ENCODE measurements at places on chromosomes 7 and 10.
A peak's percentile ranks its signal among the peaks of the same experiment; 100 is the strongest.

DNA sequence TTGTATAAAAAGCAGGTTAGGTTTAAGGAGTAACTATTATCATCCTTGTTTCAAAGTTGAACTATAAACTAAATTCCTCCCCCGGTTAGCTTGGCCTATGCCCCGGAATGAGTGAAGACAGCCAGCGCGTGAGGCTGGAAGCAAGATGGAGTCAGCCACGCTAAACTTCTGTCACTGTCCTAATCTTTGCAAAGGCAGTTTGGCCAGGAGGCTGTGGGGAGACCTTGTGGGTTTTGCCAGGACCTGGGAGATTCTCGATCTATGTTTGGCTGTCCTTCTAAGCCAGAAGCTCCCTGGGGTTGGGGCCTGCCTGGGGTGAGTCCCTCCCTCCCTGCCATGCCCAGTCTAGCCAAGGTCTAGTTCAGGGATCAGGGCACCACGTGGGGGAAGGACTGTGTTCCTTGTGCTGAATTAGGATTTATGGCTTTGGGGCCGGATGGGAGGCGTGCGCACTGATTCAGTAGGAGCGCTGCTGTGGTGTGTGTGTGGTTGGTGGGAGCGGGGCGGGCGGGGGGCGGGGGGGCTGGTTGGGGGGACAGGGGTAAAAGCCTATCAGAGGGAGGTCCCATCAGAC is 871 bp upstream of the GTF2IRD1 start:
- DNase-seq: no peak

DNA sequence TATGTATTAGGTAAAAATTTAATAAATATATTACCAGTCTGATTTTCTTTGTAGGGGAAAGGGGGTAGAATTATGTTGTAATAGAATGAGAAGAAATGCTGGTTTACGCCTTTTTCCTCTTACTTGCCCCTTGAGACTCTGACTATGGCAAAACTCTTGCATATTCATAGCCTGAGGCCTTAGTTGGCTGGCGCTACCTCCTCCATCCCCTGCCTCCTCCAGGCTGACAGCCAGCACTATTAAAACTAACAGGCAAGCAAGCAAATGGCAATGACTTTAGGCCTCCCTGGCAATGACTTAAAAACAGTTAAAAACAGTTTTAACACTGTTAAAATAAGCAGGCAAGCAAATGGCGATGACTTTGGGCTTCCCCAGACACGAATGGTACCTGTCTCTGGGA is 14.4 kb downstream of the PKD2L1 start:
- DNase-seq: no peak

- DNase-seq: no peak
These were observed 83.7 kb downstream of the EMX2 start for GRCh38 chr10:117626228-117626627.

DNA sequence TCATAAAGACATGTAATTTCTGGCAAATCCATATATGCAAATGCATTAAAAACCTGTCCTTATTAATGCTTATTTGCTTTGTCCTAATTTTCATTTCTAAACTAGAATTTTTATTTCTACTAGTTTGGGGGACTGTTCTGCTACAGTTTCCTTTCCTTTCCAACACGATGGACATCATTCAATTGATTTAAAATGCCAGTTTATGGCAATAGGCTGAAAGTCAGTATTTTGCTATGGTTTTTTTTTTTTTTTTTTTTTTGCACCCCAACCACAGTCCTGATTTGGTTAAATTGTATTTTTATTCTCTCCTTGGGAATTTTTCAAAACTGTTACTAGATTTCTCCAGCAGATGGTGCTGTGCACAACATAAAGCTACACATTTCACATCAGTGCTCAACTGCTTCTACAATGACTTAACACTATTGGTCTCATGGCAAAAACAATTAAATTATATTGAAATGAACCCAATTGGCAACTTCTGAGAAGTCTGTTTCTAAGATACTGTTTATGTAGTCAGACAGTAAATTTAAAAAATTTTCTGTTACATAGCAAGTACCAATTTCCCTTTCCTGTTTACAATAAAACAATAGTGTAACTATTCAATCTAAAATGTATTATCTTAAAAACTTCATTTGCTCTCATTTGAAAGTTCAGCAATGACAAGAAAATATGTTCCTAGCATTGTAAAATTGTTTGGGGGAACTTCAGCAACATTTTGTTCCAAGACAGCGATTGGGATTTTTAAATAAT is 193.8 kb upstream of the CCDC6 start:
- DNase-seq: no peak

DNA sequence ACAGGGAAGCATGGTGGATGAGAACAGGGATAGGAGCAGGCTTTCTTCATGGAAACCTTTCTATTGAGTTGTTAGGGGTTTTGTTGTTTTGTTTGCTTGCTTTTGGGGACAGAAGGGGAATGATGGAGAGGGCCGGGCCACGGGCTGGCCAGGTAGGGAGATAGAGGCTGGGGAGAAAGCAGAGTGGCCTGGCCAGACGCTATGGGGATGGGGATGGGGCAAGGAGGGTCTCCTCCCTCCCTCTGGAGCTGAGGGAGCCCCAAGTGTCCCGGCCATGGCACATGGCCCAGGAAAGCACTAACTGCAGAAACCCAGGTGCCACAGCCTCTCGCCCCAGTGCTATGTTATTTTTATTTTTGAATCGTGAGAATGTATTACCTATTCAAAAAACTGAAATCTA is 10.0 kb downstream of the AOC1 start:
- no peak for DNase-seq

DNA sequence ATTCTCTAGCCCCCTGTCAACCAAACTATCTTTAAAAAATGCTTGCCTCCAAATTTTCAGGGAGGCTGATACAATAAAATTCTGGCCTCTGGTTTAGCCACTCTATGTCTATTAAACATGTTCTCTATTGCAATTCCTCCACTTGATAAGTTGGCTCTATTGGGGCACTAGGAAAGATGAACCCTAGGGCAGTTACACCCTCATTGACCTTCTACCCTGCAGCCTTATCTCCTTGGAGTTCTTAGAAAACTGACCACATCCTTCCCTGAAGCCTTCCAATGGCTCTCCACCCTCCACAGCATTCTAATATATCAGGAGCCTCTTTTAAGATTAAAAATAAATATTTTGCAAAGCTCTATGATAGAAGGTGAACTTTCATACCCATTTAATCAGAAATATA is 30.6 kb downstream of the SVOPL start:
- no peak for DNase-seq

DNA sequence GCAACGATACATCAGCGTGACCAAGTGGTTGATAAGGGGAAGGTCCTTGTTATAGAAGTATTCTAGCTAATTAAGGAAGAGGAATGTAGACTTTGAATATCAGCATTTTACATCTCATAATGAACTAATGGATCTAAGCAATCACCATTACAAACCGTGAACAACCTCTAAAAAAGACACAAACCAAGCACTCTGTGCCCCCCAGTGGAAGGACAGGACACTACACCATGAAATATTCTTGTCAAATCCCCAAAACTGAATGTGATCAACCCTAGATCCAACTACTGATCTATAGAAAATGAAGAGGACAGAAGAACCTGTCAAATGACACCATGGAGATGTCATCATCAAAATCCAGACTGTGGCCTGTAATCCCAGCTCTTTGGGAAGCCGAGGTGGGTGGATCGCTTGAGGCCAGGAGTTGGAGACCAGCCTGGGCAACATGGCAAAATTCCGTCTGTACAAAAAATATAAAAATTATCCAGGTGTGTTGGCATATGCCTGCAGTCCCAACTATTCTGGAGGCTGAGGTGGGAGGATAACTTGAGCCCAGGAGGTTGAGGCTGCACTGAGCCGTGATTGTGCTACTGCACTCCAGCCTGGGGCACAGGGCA is 111.3 kb upstream of the CARD11 start:
- DNase-seq: peak; percentile 52

GRCh38 chr10:24307696-24308485 is 99.0 kb downstream of the KIAA1217 start:
- DNase-seq: no peak

Data from stimulated activated CD4-positive, alpha-beta T cell treated with anti-CD3 and anti-CD28 coated beads, Interleukin-15, amount 100 ng/mL, for 48 hours (primary cell).